A549 treated with Mapracorat at 1 μM for 4 hours (cell line): ENCODE measurements at places on chromosomes 6 and 20. TPM values are rescaled to one million over a fixed set of nuclear protein-coding genes. Genes with fewer than 3 reads are reported as not detected.

Gene OR2H2
- not detected in 5 replicates for total RNA-seq

Gene TOMM6
- 279 to 317 TPM (median 304 TPM) in 5 replicates for total RNA-seq

Gene TGM2
- 343 to 504 TPM (median 454 TPM) in 5 replicates for total RNA-seq

Gene RAB44
- total RNA-seq = 0.03 to 0.06 TPM (median 0.04 TPM) in 4 of 5 replicates, not detected in the other

Gene MAP7
- total RNA-seq = 18.8 to 23.9 TPM (median 21.7 TPM) in 5 replicates

Gene ASIP
- total RNA-seq = not detected in 5 replicates

Gene SLPI
- 7.2 to 15.2 TPM (median 11.4 TPM) in 5 replicates for total RNA-seq

Gene MCCD1
- not detected in 5 replicates for total RNA-seq

Gene FILIP1
- total RNA-seq = 0.15 to 0.53 TPM (median 0.32 TPM) in 5 replicates

Gene COX4I2
- total RNA-seq = not detected in 5 replicates
